ENCODE measurements at places on chromosomes 6 and 20.

- no peak for DNase-seq
Measured at GRCh38 chr20:10315138-10315537, 96.5 kb downstream of the SNAP25 start.

GRCh38 chr6:139017227-139017626 lies 11.3 kb upstream of the ABRACL start:
- no peak for DNase-seq

DNA sequence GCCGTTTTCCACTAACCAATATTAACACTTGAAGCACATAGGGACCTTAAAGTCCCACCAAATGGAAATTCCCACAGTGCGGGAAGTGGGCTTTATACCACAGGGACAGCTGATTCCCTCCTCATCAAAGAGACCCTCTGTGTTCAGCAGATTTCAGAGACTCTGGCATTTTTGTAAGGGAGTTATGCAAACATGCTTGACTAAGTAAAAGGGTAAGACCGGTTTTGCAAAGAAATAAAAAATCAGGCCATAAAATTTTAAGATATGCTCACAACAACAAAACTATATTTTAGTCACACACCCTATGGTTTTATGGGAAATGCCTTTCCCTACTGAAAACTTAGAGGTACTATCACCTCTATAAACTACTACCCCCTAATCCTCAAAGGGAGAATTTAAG lies 45.4 kb upstream of the SPTLC3 start:
- no peak for DNase-seq

DNA sequence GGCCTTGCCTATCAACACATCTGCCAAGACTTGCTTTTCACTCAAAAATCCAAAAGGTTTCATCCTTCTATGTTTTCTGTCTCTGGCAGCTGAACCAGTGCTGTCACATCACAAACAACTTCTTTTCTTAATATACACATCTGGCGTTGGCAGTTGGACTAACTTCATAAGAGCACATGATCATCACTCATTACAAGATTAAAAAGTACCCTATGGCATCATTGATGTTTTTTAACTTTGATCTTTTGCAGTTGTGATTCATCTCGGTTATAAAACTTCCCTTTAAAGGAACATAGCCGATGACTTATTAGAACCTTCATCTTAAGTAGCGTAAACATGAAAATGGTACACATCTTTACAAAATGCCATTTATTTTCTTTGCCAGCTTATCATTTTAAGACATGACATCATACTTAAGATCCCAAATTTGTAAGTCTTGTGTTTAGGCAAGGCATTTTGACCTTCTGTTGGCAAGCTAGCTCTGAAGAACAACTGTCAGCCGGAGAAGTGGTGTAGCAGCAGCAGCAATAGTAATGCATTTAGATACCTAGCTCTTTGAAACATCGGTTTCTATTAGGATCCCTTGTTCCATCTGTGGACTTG lies 64.2 kb upstream of the SUPT3H start:
- DNase-seq, result no peak

GRCh38 chr6:14520029-14520428 lies 402.5 kb downstream of the CD83 start:
- DNase-seq, result no peak

GRCh38 chr6:16600026-16600425 lies 161.2 kb downstream of the ATXN1 start:
- DNase-seq, result no peak

DNA sequence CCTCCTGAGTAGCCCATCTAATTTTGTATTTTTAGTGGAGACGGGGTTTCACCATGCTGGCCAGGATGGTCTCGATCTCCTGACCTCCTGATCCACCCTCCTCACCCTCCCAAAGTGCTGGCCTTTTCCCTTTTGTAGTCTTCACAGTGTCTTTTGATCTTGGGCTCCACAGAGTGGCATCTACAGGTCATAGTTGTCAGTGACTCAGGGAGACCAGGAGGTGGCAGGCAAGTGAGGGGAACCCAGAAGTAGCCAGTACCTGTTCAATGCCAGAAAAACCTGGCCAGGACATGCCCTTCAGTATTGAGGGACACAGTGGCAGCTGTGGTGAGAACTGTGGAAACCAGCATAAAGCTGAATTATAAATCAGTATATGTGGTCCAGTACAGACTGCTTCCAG lies 19.6 kb downstream of the RPP21 start:
- no peak for DNase-seq

GRCh38 chr20:57772349-57772964 lies 62.6 kb upstream of the PMEPA1 start:
- DNase-seq, result peak; percentile 11

DNA sequence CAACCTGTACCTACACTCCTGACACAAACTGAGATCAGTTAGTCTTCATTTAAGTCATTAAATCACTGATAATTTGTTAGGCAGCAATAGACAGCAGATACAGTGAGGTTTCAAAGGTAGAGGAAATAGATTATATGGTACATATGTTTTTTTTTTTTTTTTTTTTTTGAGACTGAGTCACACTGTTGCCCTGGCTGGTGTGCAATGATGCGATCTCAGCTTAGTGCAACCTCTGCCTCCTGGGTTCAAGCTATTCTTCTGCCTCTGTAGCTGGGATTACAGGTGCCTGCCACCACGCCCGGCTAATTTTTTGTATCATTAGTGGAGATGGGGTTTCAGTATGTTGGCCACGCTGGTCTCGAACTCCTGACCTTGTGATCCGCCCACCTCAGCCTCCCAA lies 38.2 kb upstream of the KIF13A start:
- no peak for DNase-seq

DNA sequence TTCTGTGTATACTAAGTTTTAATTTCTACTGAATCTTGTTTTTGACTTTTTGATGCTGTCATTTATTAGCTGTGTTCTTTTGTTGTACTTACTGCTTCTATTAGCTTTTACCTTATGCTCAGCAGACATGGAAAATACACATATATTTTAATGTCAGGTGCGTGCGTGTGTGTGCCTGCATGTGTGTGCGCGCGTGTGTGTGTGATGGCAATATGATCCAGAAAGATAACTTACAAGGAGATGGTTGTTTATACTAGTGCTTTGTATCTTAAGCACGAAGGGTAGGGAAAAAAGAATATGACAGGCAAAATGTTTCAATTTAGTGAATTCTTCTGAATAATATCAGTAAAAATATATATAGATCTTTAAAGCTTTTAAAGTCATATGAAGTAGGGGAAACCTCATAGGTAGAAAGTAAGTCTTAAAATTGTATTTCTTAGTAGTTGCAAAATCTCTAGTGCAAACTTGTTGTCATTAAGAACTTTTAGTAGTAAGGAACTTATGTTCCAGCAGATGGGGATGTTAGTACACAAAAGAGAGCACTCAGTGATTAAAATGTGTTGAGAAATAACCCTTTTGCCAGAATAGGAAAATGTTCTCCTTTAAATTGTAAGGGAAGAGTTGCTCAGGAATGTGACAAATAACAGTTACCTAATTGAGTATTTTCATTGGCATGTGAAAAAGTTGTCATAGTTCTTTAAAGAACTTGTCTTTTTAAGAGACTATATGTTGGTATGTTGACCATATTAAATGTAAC lies 13.2 kb downstream of the QKI start:
- DNase-seq, result no peak

DNA sequence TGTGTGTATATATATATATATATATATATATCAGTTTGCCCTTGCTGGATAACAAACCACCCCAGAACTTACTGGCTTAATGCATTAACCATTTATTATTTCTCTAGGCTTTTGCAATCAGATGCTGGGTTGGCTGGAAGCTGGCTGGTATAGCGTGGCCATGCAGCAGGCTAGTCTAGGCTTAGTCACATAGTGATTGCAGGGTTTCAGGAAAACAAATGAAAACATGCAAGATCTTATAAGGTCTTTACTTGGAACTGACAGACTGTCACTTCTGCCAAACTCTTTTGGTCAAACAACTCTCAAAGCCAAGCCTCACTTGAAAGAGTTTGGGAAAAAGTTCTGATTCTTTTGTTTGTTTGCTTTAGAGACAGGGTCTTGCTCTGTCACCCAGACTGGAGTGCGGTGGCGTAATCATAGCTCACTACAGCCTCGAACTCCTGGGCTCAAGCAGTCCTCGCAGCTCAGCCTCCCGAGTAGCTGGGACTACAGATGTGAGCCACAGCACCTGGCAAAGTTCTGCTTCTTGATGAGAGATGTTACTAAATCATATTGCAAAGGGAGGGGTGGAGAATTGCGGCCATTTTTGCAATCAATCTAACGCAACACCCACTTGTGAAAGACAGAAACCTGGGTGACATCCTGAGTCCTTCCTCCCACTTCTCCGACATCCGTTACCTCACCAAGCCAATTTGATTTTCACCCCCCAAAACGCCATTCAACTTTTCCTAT lies 74.6 kb upstream of the RNF24 start:
- no peak for DNase-seq

DNA sequence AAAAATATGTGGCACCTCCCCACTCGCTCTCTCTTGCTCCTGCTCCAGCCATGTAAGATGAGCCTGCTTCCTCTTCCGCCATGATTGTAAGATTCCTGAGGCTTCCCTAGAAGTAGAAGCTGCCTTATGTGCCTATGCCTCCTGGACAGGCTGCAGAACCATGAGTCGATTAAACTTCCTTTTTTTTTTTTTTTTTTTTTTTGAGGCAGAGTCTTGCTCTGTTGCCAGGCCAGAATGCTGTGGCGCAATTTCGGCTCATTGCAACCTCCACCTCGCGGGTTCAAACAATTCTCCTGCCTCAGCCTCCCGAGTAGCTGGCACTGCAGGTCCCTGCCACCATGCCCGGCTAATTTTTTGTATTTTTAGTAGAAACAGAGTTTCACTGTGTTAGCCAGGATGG lies 112.5 kb downstream of the FAM217A start:
- no peak for DNase-seq

- DNase-seq, result no peak
Measured at GRCh38 chr20:10242166-10242565, 23.5 kb downstream of the SNAP25 start.

- DNase-seq, result no peak
Measured at GRCh38 chr6:137610702-137611101, 116.5 kb upstream of the OLIG3 start.

- no peak for DNase-seq
Measured at GRCh38 chr20:8389381-8390036, 257.4 kb downstream of the PLCB1 start.

- no peak for DNase-seq
Measured at GRCh38 chr6:147806697-147807096, 298.2 kb downstream of the SAMD5 start.

DNA sequence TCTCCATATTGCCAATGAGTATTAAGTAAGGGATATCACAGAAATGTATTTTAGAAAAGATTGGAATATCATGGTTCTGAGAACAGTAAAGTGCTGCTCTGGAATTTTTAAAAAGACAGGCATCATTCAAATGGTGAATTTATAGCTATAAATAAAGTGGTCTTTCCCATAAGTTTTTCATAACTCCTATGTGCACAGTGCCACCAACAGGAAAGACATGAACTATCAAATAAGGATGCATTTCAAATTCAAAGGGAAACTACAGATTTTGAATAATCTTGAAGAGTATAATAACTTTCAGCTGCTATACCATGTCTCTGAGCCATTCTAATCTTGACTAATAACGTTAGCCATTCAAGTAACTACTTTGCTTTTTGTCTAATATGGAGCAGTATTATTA lies 456.8 kb upstream of the GJE1 start:
- no peak for DNase-seq

GRCh38 chr20:24632581-24632980 lies 163.2 kb downstream of the SYNDIG1 start:
- DNase-seq, result no peak

DNA sequence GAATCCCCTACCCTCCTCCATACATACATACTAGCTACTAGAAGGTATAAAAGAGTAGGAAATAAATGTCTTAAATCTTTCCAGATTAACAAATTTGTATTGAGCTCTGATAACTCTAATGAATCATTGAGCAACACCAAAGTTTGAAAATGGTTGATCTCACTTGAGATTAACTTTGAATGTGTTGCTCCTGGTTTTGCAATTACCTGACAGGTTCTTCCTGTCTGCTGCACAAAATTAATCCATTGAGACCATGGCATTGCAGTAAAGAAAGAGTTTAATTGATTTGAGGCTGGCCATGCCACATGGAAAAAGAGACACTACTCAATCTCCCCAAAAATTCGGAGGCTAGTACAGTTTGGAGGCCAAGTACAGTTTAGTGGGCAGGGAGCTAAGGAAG lies 21.3 kb upstream of the EZR start:
- no peak for DNase-seq

DNA sequence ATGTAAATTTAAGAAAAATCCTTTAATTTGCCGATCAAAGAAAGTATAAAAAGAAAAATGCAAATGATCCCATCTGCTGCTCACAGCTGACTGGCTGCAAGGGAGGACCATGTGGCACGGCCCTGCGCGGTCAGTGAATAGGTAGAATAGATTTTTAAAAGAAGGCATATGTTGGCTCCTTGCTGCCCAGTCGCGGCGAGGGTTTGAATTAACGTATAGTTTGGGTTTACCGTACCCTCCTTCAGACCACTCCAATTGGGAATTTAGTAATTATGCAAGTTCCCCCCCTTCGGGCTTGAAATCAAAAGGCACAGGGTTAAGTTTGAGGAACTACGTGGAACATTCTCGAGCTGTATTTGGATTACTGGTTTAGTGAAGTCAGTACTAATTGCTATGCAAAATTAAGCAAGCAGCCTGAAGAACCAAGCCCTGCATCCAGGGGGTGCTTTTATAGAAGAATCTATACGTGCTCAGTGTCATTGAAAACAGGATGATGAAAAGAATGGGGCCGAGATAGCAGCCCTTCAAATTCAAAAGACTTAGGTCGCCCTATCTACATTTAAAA lies 1.1 kb upstream of the BEND3 start:
- DNase-seq, result no peak

DNA sequence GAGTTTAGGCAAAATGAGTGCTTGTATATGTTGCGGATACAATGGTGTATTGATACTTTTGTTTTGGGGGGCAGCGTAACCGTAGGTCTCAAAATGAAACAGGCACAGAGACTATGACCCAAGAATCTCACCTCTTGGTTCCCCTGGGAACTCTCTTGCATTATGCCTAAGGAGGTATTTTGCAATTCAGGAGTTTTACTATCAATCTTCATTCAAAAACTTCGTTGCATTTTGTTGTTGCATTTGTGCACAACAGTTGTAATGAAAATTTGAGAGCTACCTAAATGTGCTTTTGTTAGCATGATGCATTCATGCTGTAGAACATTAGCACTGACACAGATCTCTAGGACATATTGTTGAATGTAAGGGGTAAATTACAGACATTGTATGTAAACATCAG lies 18.2 kb downstream of the VTA1 start:
- DNase-seq, result no peak

DNA sequence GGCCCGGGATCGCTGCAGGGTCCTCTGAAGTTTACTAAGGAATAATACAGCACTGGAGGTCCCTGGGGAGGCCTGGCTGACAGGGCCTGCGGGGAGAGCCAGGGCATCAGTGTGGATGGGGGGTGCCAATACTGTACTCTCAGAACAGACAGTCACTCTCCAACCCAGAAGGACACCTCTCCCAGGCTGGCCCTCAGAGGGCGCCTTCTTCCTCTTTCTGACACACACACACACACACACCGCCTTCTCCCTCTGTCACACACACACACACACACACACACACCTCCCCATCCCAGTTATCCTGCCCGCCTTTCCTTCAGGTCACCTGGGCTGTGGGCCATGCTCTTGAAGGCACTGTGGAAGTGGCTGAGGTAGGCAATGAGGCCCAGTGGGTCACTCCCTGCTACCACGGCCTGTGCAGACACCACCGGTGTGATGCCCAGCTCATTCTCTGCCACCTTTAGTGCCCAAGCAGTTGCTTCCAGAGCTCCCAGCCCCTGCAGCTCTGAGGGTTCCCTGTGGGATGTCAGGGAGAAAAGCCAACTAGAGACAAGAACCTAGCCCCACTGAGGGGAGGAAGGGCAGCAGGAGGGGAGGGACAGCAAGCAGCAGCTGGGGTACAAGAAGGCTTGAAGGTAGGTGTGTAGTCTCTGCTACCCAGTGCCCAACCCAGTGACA lies 7.5 kb downstream of the SMPD2 start:
- DNase-seq, result no peak

All from activated T-helper 1 cell treated with Interleukin-2 at 50 U/mL for 16 hours (primary cell).